ENCODE measurements at places on chromosomes 13 and 19. TPM values are rescaled to one million over a fixed set of nuclear protein-coding genes. Genes with fewer than 3 reads are reported as not detected.

Gene ZNF471
- 2.8 TPM for total RNA-seq

Gene USF2
- 94.5 TPM for total RNA-seq

DNA sequence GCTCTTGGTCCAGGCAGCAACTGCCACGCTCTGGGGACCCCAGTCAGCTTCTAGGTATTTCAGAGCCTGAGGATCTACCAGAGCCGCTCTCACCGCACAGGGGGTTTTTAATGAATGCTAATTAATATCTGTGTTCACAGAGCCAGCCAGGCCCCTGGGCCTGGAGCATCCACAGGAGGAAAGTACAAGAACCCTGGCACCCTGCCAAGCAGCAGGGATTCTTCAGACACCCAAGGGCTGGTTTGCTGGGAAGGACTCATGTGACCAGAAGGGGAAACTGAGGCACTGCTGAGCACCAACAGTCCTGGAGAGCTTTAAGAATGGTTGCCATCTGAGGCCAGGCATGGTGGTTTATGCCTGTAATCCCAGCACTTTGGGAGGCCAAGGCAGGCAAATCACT lies 38.0 kb upstream of the ADGRE5 start:
- DNase-seq = peak; percentile 55

- no peak for DNase-seq
These were observed 27.4 kb downstream of the STARD13 start for GRCh38 chr13:33257841-33258807.

DNA sequence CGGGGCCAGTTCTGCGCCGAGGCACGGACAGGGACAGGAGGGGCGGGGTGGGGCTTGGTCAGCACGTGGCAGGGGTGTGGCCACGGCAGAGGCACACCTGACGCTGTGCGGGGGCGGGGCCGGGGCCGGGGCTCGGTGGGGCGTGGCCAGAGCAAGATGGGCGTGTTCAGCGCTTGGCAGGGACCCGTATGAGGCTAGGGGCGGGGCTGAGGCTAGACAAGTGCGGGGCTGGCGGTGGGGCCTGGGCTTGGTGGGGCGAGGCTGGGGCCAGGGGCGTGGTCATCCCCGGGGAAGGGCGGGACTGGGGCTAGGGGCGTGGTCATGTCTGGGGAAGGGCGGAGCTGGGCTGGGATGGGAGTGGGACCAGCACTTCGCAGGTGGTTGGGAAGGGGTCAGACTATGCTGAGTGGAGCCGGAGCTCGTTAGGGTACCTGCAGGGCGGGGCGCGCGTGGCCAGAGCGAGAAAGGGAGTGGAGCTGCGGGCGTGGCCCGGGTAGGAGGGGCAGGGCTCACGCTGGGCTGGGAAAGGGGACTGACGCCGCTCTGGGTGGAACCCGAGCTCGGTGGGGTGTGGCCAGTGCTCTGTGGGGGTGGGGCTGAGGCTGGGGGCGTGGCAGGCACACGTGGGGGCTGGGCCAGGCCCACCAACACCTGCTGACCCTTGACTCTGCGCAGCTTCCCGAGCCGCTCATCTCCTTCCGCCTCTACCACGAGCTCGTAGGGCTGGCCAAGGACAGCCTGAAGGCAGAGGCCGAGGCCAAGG lies 12.8 kb downstream of the POLR2E start:
- peak; percentile 96 for DNase-seq

DNA sequence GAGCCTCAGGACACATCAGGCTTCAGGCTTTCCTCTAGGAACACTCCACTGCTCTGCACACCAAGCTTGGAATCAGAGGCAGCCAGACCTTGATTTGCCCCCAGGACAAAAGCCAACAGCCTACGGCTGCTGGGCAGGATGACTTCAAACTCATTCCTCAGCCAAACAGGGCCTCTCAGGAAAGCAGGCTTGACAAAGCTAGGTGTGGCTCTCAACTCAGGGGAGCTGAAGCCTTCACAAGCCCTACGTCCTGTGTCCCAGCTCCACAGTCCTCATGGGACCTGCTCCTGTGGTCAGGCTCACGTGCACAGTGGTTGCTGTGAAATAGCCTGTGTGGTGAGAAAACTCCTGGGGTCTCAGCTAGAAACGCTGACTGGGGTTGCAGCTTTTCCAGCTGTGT lies 398.9 kb upstream of the ZNF507 start:
- no peak for DNase-seq

Gene SELENOV
- total RNA-seq = not detected

- no peak for DNase-seq
These were observed 335.4 kb upstream of the PCDH20 start for GRCh38 chr13:61751039-61751438.

Gene NUMBL
- total RNA-seq = 16.9 TPM

GRCh38 chr13:33228648-33229445 lies 56.7 kb downstream of the STARD13 start:
- DNase-seq = no peak

DNA sequence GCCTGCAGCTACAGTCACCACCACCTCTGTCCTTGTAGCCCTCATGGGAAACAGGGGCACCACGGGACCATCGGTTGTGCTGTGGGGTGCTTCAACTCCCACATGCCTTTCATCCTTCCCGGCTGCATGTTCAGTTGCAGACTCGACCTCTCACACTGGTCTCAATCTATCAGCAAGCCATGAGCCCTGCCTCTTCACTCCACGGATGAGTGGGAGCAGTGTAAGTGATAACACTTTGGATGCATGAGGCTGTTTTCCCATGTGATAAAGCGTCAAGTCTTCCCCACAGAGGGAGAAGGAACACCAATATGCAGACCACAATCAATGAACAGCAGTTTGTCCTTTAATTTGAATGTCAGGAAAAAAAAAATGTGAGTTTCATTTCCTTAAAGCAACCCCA lies 12.2 kb downstream of the SERP2 start:
- no peak for DNase-seq
